Right forelimb (tissue), 1 donor: ENCODE measurements at places on chromosomes 6 and 20.

DNA sequence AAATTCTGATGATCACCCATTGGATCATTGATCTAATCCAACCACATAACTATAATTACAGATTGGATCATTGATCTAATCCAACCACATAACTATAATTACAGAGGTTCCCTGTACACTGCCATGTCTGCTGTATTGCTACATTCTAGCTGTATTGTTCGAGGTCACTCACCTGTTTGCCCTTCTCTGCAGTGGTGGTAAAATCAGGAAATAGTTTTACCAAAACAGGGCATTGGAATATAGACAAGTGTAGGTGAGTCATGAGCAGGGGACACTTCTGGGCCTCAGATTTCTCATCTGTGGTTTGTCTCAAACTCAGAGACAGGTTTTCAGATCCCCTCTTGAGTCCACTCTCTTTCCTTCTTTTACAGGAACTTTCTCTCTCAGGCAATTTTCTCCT, 9.0 kb upstream of the AFDN start:
- DNase-seq, result no peak

DNA sequence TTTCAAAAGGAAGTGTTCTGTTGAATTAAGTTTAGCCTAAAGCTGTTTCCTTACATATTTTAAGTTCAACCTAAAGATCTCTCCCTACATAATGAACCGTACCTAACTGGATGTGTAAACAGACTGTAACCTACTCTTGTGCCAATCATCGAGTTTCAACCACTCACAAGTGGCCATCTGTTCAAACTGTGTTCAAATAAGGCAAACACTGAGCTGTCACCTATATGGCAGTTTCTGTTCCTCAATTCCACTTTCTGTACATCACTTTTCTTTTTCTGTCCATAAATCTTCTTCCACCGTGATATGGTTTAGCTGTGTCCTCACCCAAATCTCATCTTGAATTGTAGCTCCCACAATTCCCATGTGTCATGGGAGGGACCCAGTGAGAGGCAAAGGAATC, 428.6 kb downstream of the HACE1 start:
- no peak for DNase-seq

DNA sequence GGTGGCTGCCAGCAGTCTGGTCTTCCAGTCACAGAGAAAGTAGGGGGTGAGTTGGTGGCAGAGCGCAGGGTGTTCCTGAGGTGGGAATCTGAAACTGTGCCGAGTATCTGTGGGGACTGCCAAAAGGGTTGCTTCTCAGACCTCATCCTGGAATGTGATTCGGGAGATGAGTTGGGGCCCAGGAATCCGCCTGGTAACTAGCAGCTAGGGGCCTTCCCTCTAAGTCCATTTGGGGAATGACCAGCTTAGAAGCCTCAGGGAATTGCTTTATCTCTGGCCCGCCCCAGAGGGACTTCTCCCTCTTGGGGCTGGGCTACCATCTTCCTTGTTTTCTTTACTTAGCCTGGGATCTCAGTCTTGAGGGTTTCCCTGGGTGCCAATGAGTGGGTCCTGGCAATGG, 49.6 kb downstream of the MOCS1 start:
- DNase-seq, result no peak

- no peak for DNase-seq
Measured at GRCh38 chr6:73873081-73873480, 177.1 kb downstream of the CD109 start.

DNA sequence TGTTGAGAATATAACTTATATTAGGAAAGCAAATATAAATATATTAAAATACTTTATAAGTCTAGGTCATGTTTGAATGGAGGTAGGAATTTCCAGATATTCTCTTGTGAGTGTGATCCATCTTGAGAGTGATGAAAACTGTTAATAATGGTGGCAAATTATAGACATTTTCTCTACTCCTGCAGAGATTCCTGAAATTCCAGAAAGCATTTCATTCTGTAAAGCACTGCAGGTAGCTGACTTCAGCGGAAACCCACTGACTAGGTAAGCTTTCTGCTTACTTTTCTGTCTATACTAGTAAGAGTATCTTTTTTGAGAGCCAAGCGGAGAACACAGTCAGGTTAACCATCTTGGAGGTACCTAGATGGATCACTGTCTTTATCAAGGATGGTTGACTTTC, 84.0 kb downstream of the LRRC1 start:
- no peak for DNase-seq

DNA sequence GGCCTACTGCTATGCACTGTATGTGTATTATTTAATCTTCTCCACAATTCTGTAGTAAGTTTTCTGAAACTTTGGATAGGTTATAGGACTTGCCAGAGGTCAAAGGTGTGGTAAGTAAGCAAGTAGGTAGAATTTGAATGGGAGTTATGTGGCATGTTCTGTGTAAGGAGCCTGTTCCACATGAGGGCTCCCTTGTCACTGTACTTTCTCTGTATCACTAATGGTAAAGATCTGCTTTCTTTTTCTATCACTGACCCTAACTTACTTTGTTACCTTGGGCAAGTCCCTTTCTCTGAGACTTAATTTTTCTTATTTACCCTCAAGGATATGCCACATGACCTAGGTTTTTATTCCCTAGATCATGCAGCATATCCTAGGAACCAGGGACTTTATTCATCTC, 50.3 kb downstream of the EIF2S2 start:
- DNase-seq, result no peak

DNA sequence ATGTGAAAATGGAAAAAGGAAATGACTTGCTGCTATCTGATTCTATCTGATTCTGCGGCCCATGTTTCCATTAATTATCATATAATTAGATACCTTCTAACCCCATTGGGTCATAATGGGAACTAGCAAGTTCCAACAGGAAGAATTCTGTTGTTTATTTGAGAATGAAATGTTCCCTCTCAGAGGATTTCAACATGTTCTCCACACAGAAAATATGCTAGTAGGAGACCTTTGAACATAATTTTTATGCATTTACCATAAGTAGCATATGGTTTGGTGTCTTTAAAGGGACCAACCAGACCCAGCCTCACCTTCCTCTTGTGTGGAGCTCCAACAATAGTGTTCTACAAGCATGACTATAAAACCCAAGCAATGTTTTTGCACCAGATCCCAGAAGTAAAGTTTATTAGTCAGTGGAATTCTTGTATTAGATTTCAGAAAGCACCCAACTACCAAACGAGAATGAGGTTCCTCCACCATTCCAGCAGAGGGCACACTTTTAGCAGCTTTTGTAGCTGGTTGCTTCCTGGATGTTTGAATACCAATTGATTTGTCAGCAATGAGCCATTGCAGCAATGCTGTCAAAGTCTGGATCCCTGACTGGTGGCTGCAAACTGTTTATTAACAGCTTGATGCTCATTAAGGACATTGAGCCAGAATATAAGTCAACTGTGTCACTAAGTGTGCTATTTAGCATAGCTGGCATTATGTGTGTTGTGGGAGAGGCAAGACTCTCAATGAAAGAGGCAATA, 143.6 kb upstream of the GJE1 start:
- no peak for DNase-seq

DNA sequence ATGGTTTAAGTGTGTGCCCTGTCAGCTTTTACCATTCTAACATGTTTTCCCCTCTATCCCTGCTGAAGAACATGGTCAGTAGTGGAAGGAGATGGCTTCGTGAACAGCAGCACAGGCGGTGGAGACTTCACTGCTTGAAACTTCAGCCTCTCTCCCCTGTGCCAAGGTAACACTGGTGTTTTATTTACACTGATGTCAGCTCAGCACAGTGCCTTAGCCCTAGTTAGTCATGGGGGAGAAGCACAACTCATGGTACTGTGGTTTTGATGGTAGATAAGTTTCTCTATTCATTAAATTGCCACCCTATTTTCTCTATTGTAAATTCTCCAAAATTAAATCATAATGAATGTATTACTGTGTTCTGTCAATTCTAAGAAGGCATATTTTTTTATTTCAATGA, 56.6 kb downstream of the MTHFD1L start:
- no peak for DNase-seq

- peak; percentile 21 for DNase-seq
Measured at GRCh38 chr6:168546151-168546550, 105.2 kb downstream of the SMOC2 start.

DNA sequence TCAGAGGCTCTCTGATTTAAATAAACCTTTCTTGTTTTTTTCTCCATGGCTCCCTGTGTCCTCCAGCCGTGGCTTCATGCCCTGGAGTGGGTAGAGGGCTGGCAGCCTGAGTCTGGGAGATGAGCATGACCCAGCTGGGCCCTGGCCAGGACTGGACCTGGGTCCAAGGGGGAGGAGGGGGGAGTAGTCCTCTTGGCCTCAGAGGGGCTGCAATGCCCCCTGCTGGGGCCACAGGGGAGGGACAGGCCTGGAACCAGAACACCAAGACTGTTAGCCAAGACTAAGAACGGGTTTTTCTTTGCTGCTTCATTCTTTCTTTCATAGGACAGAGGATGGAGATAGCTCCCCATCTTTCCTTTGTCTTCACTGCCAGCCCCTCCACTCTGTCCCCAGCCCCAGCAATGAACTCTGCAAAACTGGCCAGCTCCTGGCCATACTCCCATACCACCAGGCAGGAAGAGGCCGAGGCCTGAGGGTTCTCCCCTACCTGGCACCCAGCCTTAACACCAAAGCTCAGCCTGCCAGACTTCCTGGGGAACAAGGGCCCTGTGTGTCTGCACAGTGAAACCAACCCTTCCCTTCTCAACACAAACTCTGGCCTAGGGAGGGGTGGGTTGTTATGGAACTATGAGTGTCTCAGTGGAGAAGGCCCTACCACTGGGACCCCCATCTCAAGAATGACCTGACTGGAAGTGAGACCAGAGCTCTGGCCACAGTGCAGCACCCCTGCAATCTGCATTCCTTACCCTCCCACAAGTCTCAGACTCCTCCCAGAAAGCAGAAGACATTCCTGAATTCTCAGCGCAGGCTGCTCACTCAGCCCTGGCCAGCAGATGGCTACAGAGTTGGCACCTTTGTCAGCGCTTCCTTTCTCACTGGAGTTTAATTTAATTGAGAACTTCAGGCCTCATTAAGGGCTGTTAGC, 11.0 kb downstream of the SLC29A1 start:
- peak; percentile 88 for DNase-seq
